ENCODE measurements at places on chromosomes 5 and 9.
A peak's percentile ranks its signal among the peaks of the same experiment; 100 is the strongest.

- no peak for DNase-seq
Observed at GRCh38 chr9:118643118-118643517, 726.1 kb downstream of the BRINP1 start.

GRCh38 chr5:96743065-96743768, 64.5 kb downstream of the ERAP1 start:
- no peak for DNase-seq

DNA sequence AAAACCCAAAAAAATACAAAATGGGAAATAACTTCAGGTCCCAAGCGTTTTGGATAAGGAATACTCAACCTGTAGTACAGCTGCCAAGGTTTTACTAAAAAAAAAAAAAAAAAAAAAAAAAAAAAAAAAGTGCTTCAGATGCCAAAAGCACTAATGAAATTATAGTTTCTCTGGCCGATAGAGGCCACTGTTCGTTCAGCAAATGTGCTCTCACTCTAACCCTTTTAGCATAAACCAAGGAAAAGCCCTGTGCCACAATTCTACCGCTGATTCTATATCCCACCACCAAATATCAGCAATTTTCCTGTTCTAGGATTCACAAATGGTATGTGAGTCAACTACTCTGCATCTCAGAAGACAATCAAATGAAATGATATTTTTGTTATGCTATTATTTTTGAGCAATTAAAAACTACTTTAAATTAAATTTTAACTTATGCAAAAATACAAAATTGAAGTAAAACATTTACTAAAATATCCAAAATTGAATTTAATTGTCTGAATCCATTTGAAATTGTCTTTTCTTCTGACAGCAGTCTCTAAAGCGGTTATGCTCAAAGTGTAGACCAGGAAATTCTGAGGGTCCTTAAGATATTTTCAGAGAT, 79.8 kb downstream of the RICTOR start:
- peak; percentile 15 for DNase-seq

DNA sequence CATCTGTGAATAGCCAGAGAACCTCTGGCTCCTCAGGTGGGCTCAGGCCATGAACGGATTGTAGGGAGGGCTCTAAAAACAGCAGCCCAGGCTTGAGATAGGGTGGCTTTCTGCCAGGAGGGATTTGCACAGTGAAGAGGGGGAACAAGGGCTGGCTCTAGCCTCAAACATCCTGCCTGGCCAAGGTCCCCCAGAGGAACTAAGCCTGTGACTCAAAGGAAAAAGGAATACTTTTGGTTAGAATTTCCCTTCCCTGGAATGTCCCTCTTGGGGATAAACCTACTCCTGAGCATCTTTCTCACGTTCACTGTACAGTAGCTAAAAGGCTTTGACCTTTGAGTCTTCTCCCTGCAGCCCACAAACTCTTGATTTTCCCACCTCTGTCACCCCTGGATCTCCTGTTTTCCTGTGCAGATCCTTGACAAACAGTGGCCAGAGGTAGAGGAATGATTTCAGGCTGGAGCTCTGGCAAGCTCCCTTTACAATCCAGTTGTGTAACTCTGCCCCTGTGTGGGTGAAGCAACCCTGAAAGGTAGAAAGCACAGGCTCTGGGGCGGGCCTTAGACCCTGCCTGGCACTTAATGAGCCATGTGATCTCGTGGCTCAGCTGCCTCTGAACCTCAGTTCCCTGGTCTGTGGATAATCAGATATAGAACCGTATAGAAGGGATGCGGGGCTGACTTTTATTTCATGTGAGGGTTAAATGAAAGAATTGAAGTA, 17.4 kb downstream of the SEC61B start:
- DNase-seq: no peak

- DNase-seq: no peak
Observed at GRCh38 chr9:131773911-131774379, 34.1 kb upstream of the RAPGEF1 start.

DNA sequence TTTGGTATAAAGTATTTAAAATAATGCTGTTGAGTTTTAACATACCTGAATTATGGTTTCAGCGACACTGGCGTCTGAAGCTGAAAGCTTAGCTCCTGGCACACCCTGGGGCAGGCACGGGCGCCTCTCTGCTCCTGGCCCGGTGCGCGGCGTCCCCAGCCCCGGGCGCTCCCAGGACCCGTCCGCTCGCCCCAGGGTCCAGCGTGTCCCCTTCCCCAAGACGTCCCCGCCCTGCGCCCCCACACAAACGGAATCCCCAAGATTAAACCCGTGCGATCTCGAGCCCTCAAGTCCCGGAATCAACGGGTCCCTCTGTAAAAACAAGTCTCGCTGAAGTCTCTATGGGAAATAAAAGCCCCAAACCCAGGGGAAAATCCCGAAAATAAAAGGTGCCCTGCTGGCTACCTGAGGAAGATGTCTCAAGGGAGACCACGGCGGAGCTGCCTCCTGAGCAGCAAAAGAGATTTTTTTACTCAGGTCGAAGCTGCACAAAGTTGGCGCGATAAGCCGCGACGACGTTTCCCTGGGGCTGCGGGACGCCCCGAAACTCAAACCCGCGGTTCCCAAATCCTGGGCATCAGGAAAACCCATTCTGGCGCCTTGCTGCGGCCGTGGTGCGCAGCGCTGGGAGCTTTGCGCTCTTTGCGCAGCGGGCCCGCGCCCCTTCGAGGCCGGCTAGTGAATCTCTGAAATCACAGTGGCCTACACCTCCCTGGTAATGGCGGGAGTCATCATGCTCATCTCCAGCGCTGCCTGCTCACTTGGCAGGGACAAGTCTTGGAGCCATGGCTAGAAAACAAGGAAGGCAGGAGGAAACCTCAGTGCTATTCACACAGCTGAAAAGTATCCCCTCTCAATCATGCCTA, 6.3 kb upstream of the IFNA8 start:
- no peak for DNase-seq

- DNase-seq: no peak
Observed at GRCh38 chr5:38832810-38833209, 13.0 kb upstream of the OSMR start.

- no peak for DNase-seq
Observed at GRCh38 chr9:99272836-99273235, 50.8 kb downstream of the SEC61B start.

- peak; percentile 15 for DNase-seq
Observed at GRCh38 chr5:56565644-56566043, 249.7 kb upstream of the MAP3K1 start.

GRCh38 chr5:30131-30530, 61.8 kb upstream of the PLEKHG4B start:
- no peak for DNase-seq

DNA sequence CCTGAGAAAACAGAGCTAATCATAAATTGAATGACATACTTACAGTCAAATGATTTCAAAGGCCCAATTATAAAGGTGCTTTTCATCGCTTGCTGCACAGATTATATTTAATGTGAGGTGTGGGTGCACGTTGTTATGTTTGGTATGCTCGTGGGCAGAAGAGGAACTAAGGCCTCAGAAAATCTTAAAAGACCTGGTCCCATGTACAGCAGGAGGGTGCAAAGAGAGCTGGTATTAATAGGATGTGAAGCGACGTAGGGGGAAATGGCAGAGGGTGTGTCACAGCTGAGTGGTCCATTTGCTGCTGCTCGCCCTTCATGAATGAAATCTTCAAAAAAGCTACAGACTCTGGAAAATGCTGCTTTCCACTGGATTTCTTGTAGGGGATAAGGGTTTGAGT, 40.5 kb upstream of the IFNK start:
- no peak for DNase-seq

DNA sequence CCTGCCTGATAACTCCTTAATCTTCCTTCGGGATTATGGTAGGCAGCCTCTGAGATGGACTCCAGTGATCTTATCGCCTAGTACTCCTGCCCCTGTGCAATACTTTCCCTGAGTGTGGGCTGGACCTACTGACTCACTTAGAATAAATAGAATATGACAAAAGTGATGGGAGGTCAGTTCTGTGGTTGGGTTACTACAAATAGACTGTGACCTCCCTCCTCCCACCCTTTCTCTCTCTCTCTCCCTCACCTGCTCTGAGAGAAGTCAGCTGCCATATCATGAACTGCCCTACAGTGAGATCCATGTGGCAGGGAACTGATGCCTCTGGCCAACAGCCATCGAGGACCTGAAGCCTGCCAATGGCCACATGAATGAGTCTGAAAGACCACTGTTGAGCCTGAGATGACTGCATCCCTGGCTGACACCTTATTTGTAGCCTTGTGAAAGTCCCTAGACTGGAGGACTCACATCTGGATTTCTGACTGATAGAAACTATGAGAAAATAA, 31.7 kb downstream of the NRG2 start:
- DNase-seq: peak; percentile 35

- no peak for DNase-seq
Observed at GRCh38 chr5:139639619-139640380, 8.3 kb upstream of the CXXC5 start.

- no peak for DNase-seq
Observed at GRCh38 chr9:124306098-124306735, 48.5 kb downstream of the NEK6 start.

DNA sequence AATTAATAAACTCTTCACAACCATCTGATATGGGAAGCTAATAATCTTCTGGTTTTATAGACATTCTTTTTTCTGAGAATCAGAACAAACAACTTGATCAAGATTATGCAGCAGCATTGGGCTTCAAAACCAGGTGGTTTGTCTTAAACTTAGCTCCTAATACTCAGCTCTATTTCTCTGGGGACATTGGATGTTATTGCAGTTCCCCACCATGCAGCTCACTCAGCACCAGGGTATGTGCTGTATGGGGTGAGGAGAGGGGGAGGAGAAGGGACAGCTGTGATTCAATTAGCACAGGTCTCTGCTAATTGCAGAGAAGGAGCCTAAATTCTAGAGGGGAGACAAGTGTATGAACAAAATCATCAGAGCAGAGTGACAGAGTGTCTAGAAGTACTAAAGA, 210.7 kb upstream of the TNC start:
- no peak for DNase-seq

DNA sequence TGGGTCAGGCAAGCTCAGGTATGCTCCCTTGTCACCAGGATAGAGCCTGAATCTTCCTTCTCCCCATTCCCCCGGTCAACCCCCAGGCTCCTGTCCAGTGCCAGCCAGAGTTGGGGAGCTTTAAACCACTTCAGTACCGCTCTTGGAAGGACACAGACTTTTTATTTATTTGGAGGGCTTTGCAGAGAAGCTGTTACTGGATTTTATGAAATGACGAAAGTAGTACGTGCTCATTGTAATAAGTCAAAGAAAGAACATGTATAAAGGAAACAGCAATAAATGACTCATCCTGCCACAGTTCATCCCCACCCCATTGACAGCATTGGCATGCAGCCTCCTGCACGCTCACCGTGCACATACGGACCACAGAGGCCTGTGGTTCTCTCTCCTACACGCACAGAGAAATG, 230.3 kb downstream of the AUH start:
- DNase-seq: no peak

- no peak for DNase-seq
Observed at GRCh38 chr5:38782180-38782835, 63.5 kb upstream of the OSMR start.

DNA sequence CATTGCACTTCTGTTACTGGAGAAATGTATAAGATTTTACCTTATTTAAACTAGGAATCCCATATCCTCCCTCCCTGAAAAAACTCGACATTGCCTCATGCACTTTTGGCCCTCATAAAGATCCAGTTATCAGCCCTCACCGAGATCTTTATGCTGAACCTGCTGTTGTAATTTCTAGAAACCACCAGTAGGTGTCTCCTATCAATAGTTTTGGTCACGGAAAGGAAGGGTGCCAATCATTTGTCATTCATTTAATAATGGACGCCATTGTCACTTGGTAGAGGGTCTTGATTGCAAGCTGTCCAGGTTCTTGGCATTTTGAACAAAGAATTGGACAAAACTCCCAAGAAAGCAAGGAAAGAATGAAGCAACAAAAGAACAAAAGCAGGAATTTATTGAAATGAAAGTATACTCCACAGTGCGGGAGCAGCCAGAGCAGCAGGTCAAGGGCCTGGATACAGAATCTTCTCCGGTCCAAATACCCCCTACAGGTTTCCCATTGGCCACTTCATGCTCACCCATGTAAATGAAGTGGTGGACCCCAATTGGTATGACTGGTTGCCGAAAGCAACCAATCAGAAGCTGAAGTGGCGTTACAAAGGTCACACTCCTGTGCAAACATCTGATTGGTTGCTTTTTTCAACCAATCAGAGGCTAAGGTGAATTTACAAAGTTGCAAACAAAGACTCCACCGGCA, 524.3 kb downstream of the PSAT1 start:
- peak; percentile 2 for DNase-seq

GRCh38 chr9:127770583-127770904, 7.9 kb downstream of the SH2D3C start:
- no peak for DNase-seq

GRCh38 chr5:8843771-8844170, 702.1 kb downstream of the SEMA5A start:
- DNase-seq: no peak

GRCh38 chr5:136186796-136187195, 6.2 kb downstream of the SMIM32 start:
- no peak for DNase-seq

DNA sequence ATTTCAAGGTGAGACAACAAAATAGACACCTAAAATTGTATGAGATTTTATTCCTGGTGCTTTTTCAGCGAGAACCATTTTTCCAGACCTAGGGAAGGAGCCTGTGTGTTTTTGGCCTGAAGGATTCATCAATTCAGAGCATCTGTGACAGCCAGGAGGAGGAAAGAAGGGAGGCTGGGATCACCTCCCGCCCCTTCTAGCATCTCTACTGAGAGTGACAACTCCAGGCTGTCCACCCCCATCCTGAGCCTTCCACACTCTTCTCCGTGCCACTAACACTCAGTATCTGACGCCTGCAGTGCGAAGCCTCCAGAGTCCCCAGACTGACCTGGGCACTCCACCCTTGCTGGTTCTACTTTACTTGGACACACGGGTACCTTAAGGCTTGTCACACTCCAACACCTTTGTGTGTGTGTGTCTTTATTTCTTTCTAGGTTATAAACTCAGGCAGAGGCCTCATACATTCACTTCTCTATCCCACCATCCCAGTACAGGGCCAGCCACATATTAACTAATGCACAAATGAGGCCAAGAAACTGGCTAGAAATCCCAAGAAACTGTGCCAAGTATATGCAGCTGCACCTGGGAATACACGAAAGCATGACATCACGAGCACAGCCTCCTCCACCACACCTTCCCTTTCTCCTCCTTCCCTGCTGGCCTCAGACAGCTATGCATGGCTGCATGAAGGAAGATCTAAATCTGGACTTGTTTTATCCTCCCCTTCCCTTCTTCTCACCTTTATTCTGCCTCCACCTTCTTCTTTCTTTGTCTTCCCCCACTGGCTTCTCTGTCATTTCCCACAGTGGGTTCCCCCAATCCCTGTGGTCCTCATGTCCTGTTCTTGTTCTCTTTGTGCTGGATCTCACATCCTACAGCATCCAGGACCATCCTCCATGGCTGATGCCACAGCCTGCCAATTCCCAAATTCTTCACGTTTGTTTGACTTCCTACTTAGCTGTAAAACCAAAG, 16.0 kb downstream of the S1PR3 start:
- no peak for DNase-seq

- no peak for DNase-seq
Observed at GRCh38 chr5:71974165-71974564, 133.1 kb upstream of the MAP1B start.

- no peak for DNase-seq
Observed at GRCh38 chr5:18772475-18772874, 1138.2 kb downstream of the TAF11L14 start.
